ENCODE measurements at places on chromosomes 12 and 14.

DNA sequence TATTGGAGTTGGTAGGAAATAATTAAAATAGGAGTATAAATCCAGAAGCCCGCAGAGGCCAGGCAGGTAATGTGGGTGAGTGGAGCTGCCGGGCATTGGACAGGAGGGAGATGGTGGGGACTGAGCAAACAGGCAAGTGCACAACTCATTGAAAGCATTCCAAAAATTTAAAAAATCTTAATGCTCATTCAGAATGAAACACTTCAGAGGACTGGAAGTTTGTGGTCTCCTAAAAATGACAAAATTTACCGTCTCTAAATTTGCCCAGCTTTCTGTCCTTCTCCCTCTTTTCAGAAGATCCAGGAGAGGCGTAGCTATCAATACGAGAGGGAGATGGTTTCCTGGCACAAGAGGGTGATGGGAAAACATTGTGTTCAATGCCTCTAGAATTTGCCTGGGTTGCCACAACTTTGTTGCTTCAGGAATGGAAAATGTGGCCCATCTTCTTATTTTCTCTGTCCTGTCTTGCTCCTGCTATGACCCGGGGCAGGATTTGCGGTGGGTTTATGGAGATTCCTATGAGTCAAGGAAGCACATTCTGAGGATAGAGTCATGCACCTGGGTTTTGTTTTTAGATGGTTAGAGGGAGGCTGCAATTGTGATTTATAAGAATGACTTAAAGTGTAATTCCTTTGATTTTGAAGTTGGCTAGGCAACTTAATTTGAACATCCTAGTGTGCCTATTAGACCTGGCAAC, 72.2 kb downstream of the BORCS5 start:
- DNase-seq, result no peak

DNA sequence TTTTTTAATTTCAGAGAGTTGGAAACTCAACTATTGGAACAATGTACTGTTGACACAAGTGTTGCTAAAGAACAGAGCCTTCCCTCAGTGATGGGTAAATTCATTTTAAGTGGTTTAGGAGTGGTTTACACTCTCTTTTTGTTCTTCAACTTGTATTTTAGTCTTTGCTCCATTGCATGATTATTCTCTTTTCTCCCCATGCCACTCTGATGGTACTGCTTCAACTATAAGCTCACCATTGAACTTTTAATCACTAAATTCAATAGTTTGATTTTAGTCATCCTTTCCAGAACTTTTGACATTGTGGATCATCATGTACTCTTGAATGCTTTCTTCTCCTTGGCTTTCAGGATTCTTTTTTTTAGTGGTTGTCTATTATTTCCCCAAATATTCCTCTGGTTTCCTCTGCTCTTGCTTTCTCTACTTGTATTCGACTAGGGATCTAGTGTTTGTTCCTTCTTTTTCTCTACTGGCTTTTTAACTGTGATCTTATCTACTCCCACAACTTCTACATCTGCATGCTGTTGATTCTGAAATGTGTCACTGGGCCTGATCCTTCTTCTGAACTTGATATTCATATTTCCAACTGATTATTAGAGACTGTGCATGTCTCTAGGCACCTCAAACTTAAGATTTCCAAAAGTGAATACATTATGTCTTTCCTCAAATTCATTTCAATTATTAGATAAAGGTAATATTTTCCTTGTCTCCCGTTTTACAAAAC, 15.4 kb downstream of the ACTR10 start:
- no peak for DNase-seq

- no peak for DNase-seq
Measured at GRCh38 chr14:35927727-35928126, 101.6 kb downstream of the BRMS1L start.

DNA sequence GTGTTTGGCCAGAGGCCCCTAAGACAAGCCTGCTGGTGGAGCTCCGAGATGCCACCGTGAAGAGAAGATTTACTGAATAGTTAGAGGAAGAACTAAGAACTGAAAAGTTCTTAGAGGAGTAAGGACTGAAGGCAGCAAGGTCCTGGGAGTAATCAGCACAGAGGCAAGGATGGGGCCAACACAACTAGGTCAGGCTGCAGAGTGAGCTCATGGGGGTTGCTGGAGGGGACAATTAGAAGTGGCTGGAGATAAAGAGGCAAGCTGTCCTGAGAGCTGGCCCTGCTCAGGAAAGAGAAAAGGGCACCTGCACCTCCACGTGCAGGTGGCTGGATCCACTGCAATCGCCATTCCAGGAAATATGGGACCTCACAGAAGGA, 52.7 kb downstream of the NFKBIA start:
- DNase-seq, result no peak

GRCh38 chr12:97260786-97261185, 201.8 kb upstream of the RMST start:
- DNase-seq, result no peak

GRCh38 chr14:33553706-33554278, 397.1 kb downstream of the EGLN3 start:
- DNase-seq, result no peak

DNA sequence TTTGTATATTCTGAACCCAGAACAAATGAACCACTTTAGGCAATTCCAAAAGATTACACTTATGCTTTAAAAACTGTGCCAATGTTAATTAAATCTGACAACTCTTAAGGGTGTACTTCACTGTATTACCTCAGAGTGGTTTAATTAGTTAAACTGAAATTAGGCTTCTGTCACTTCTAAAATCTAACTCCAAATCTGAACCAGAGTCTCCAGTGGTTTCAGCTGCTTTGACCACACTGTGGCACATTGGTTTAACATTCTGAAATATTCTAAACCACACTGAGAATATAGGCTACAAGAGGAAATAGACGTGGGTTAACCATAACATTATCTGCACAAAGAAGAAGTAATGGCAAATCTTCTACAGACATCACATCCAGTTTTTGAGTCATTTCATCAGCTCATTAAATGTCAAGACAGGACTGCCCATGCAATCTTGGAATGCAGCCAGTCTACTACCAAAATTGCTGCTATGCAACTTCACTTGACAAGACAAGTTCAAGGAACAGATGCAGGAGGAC, 94.8 kb downstream of the LRP6 start:
- no peak for DNase-seq

- DNase-seq, result no peak
Measured at GRCh38 chr12:52205612-52206303, 13.9 kb upstream of the KRT80 start.

- no peak for DNase-seq
Measured at GRCh38 chr12:4120316-4120917, 153.1 kb upstream of the CCND2 start.

- DNase-seq, result no peak
Measured at GRCh38 chr12:29343022-29343799, 37.8 kb downstream of the ERGIC2 start.

DNA sequence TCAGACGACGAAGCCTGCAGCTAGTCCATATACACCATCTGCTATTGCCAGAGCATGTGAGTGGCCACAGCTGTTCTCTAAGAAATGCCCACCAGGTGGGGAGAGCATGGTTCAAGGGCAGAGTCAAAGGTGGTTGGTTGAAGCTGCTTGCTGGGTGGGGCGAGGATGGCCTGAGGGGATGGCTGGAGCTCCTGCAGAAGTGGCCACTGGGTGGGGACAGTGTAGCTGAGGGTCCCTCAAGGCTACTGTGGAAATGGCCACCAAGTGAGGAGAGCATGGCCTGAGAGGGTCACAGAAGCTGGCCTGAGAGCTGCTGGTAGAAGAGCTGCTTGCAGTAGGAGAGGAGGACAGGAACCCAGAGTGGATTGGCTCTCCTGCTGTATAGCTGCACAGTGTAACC, 102.4 kb downstream of the AACS start:
- DNase-seq, result no peak

- DNase-seq, result peak; percentile 85
Measured at GRCh38 chr14:70879448-70879847, 27.8 kb upstream of the PCNX1 start.

- DNase-seq, result no peak
Measured at GRCh38 chr14:69325646-69326265, 65.8 kb downstream of the GALNT16 start.

DNA sequence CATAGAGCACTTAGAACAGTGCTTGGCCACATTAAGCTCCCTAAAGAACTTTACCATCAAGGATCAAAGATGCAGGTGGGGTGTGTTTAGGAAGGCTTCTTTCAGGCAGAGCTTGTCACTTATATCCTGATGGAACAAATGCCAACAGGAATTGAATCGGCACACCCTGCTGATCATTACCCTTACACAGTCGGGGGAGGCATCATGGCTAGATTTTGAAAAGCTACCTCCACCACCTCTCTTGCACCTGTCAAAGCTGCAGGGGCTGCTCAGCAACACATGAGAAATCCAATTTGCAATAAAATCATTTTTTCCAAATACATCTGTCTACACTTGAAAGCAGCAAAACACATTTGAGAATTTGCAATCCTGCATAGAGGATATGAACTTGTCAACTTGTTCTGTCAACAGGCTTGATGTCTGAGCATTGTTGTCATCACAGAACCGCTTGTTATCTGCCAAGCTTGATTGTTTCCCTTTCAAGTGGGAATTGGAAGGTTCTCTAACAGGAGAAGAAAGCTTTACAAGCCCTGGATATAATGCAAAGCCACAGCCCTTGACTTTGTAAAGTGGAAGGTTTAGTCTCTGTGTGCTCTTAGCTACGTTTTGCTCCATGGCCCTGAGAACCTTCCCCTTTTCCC, 24.6 kb upstream of the TRIM9 start:
- DNase-seq, result no peak

DNA sequence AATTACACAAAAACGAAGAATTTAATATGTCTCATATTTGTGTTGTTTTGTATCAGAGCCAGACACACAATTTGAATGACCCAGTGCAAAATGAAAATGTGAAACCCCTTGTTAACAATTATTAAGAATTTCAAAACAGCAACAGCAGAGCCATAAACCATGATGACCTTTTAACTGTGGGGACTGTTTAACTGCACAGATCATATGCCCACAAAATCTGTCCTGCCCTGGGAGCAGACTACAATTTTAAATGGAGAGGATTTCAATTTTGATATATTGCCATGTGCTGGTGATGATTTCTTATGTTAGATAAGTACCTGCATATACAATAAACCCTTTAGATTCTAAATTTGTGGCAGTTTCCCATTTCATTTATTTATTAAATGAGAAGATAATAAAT, 455.5 kb upstream of the MGAT4C start:
- DNase-seq, result no peak

DNA sequence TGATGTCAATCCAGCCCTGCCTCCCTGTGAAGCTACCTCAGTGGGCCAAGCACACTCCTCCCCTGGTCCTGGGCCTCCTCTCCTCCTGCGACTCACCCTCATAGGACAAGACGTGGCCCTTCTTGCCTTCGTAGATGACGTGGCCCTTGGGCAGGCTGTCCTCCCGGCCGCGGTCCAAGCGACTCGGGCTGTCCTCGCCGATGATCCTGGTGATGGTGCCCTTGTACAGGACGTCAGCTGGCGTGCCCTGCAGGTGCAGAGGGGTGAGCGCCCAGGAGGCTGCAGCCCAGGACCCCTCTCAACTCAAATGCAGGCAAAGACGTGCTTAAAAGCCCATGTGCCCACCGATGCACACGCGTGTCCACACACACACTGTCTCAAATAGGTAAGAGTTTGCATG, 55.6 kb downstream of the RFLNA start:
- no peak for DNase-seq

GRCh38 chr12:104536841-104537240, 80.1 kb downstream of the CHST11 start:
- DNase-seq, result no peak

GRCh38 chr12:32217354-32218310, 111.0 kb downstream of the BICD1 start:
- DNase-seq, result peak; percentile 94

- no peak for DNase-seq
Measured at GRCh38 chr12:107386569-107386968, 293.2 kb upstream of the CRY1 start.

- DNase-seq, result no peak
Measured at GRCh38 chr12:29287622-29288021, 93.3 kb downstream of the ERGIC2 start.

GRCh38 chr12:124040291-124040690, 67.3 kb downstream of the ZNF664 start:
- DNase-seq, result no peak

GRCh38 chr14:49526101-49526500, 60.1 kb downstream of the RPS29 start:
- no peak for DNase-seq

DNA sequence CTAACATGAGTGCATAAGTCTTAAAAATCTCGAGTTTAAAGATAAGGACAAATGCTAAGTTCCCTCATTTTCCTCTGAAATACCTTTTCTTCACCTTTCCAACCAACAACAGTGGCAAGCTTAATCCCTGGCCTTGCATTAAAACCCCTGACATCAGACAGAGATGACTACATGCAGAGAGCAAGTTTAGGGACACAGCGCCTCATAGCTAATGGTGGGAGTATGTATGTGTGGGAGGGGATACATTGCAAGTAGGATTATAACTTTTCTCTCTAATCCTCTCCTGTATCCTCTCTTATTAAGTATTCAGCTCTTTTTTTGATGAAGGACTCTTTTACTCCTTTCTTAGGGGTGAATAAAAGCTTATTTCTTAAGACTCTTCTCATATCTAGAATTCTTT, 547.1 kb downstream of the CCER1 start:
- DNase-seq, result no peak
